ENCODE measurements at places on chromosomes 7 and 10.

- DNase-seq: no peak
Observed at GRCh38 chr10:58044072-58044471, 223.6 kb downstream of the IPMK start.

GRCh38 chr10:60985951-60986350 lies 42.0 kb upstream of the RHOBTB1 start:
- DNase-seq: no peak

DNA sequence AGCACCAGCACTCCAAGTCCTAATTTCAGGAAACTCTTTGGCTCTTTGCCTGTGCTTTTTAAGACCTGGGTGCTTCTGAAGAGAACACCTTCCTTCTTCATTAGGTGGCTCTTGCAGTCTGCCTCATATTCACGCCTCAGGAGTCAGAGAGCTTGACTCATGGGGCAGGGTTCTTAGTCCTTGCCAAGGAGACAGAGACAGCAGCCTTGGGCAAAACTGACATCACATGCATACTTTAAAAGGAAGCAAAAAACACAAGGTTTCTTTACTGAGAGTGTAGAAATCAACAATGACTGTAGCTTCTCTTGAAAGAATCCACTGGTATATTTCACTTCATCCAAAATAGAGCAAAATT lies 780.6 kb downstream of the INHBA start:
- no peak for DNase-seq

GRCh38 chr10:100909501-100910263 lies 3.1 kb upstream of the SLF2 start:
- DNase-seq: no peak

DNA sequence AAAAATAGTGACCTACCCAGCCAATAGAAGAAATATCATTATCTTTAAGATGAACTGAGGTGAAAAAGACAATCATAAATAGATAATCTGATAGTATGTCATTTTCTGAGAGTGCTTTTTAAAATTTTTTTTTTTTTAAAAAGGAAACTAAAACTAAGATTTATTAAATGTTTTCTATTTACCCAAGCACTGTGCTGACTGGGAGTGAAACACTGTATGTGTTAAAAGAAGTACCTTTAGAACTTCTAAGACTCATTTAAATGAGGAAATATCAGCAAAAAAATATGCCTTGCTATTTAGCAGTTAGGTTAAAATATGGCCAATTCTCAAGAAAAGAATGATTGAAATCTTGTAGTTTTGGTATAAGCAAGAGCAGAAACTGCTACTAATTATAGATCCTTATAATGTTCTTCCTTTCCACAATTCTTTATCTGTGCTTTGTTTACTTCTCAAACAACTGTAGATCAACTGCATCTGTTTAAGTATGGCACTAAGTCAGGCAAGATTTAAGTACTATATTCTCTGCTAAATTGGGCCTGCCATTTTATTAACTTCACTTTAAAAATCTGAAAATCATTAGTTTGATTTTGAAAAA lies 39.5 kb upstream of the WNT2 start:
- DNase-seq: no peak

GRCh38 chr10:49498425-49498824 lies 40.5 kb downstream of the ERCC6 start:
- DNase-seq: no peak

GRCh38 chr10:60293581-60294175 lies 96.0 kb downstream of the ANK3 start:
- no peak for DNase-seq

DNA sequence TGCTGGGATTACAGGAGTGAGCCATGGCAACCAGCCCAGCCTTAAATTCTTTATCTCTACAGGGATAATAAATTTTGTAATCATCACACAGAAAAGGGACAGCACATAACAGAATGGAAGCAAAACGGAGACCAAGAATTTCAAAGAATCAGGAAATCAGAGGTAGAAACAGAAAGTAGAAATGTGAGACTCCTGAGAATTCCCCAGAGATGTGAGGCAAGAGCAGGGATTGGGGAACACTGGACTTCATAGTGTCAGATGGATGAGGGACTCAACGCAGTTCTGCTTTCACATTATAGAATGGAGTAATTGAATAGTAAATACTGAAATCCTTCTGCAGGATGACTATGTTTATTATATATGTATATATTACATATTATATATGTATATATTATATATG lies 52.5 kb upstream of the MPP7 start:
- DNase-seq: no peak

GRCh38 chr10:129131457-129132132 lies 335.4 kb upstream of the MGMT start:
- DNase-seq: no peak

DNA sequence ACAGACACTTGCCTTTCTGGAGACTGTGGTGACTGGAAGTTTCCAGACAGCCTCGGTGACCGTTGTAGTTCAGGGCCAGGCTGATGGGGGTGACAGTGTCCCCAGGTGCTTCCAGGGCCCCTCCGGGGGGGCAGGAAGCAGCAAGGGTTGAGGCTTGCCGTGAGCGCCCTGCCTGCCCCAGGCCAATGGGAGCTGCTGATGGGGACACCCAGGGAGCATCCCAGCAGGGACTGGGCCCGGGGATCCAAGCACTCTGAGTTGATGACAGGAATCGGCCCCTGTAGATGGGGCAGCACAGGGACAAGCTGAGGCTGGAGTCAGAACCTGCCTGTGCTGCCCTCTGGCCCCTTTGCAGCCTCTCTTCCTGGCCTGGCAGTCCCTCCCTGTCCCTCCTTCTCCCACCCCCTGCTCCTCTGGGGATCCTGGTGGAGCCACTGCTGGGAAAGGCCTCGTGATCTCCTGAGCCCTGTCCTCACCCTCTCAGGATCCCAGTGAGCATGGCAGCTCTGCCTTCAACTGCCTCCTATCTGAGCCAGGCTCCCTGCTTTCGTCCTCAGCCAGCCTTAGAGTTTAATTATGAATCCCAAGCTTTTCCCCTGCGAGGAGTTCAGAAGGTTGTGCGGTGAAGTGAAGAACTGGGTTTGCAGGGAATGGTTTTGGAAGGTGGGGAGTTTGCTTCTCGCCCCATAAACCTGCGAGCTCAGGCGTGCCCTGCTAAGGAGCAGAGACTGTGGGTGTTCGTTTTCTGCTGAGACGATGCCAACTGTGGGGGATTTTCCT lies 84.7 kb downstream of the ADCY1 start:
- peak; percentile 38 for DNase-seq

- DNase-seq: no peak
Observed at GRCh38 chr7:146764458-146764857, 647.9 kb downstream of the CNTNAP2 start.

GRCh38 chr7:102260856-102261255 lies 25.8 kb upstream of the SH2B2 start:
- DNase-seq: no peak
